ENCODE measurements at places on chromosomes 1 and 21.

GRCh38 chr1:116722016-116722838, 32.0 kb upstream of the CD2 start:
- DNase-seq, result no peak

GRCh38 chr1:47866601-47867437, 130.4 kb downstream of the TRABD2B start:
- DNase-seq, result no peak

- no peak for DNase-seq
These were observed 1500.2 kb upstream of the PRMT6 start for GRCh38 chr1:105556266-105556665.

GRCh38 chr1:57254022-57254421, 169.8 kb downstream of the DAB1 start:
- DNase-seq, result peak; percentile 19

DNA sequence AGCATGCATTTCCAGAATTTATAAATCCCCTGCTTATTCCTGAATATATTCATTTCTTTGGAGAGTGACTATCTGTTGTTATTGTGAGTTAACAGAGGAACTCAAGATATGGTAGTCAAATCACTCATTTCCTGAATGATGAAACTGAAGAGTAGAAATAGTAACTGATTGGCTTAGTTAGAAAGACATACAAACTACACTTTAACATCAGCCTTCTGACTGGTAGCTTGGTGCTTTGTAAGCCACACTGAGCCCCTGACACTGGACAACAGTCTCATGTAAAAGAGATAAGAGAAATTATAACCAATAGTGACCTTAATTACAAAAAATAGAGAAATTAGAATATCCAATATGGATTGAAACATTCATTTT, 4.8 kb downstream of the GBP7 start:
- peak; percentile 8 for DNase-seq

- DNase-seq, result no peak
These were observed 2.7 kb downstream of the SH2D2A start for GRCh38 chr1:156813750-156814570.

GRCh38 chr1:10561955-10562354, 87.2 kb downstream of the PEX14 start:
- DNase-seq, result no peak

GRCh38 chr1:116471241-116471640, 98.2 kb downstream of the ATP1A1 start:
- DNase-seq, result no peak

DNA sequence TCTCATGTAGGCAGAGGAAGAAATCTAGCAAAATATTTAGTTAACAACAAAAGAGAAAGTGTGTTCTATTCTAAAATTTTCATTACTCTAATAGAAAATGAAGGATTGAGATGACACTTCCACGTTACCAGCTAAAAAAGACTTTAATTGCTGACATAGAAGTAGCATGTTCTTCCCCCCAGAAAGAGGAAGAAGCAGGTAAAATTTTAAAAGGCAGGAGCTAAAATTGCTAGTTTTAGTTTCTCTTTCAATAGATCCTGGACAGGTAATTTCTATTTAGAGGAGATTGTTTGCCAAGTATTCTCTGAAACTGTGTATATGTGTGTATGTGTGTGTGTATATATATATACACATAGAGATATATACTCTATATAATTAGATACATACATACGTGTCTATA, 248.1 kb upstream of the FMN2 start:
- no peak for DNase-seq

DNA sequence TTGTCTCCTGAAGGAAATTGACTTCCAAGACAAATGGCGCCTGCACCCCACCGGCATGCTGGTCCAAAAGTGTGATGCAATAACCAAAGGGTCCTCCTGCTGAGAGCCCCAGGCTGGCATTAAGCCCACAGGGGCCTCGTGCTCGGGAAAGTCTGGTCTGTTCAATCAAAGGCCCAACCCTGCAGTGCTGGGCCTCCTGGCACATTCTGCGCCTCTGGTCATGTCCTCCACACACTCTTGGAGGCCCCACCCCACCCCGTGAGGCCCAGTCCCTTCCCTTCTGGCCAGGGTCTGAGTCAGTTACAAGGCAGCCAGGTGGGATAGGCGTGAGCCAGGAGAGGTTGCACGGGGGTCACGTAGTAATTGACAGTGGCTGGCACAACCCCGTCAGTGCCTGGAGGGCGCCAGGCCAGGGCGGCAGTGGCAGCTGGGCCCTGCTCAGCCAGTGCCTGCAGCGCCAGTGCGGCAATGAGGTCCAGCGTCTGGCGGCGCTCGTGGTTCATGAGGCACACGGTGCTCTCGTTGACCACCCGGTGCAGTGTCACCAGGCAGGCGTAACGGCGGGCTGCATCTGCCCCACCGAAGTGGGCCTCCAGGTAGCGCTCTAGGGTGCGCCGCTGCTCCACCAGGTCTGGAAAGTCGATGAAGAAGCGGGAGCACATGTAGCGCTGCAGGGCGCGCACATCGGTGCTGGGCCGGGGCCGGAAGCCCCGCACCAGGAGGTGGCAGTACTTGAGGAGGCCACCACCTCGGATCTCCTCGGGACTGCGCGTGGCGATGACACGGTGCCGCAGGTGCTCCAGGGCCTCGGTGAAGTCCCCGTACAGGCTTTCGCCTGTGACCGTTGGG, 6.8 kb downstream of the TENT5B start:
- no peak for DNase-seq

GRCh38 chr1:199422206-199422605, 605.3 kb upstream of the NR5A2 start:
- DNase-seq, result peak; percentile 85

GRCh38 chr1:101122452-101123166, 97.0 kb upstream of the DPH5 start:
- DNase-seq, result no peak

- DNase-seq, result no peak
These were observed 10.4 kb downstream of the MRTO4 start for GRCh38 chr1:19262047-19262446.

GRCh38 chr1:152107031-152107983, 7.9 kb downstream of the TCHH start:
- no peak for DNase-seq

DNA sequence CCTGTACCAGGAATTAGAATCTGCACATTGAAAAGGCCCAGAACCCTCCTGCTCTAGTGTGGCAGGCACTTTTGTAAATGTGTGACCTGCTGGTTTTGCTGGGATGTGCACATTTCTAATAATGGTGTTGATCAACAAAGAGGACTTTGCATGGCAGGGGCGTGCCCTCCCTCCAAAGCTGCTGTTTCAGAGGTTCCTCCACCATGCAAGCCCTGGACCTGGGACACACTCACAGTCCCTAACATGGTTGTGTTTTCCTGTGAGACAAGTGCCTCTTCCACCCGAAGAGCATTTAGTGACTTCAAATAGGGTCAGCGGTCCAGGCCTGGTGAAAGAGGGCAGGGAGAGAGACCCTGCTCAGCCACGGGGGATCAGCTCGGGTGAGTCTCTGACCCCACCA, 28.1 kb downstream of the TENT5C start:
- DNase-seq, result no peak

DNA sequence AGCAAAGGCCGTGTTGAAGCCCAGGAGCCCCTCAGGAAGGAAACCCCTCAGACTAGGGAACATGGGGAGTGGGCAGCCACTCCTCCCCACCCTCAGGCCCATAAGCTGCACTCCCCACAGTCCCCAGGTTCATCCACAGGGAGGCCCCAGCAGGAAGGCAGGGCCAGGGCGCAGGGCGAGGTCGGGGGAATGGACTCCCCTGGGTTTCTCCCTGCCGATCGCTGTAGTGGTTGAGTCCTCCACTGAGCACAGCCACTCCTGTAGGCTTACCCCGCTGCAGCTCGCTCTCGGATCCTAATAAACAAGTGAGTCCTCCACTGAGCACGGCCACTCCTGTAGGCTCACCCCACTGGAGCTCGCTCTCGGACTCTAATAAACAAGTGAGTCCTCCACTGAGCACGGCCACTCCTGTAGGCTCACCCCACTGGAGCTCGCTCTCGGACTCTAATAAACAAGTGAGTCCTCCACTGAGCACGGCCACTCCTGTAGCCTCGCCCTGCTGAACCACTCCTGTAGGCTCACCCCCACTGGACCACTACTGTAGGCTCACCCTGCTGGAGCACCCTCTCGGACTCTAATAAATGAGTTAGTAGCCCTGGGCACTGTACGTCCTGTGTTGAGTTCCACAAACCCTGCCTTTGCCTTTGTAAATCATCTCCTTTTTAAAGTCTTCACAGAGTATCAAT, 16.2 kb upstream of the COL18A1 start:
- DNase-seq, result no peak

DNA sequence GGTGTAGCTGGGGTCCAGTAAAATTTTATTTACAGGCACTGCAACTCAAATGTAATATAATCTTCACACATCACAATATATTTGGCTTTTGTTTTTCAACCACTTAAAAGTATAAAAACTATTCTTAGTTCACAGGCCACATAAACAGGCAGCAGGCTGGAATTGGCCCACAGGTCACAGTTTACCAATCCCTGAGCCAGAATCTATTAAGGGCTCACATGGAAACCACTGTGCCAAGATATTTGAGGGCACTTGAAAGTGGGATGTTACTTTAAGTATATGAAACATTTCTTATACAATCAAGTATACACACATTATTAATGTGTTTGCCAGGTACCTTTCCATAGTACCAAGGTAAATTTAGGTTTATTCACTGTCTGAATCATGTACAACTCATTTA, 71.9 kb upstream of the PRDX6 start:
- DNase-seq, result no peak

DNA sequence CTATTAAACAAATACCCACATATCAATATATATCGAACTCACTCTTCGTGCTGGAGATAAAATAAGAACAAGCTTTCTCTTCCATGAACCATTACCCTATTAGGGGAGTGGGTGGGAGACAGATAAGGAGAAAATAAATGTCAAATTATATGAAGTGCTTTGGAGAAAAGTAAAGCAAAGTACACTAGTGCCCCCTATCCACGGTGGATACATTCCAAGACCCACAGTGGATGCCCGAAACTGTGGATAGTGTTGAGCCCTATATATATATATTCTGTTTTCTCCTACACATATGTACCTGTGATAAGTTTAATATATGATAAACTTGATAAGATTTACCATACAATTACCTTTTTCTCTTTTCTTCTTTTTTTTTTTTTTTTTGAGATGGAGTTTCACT, 54.6 kb downstream of the FH start:
- no peak for DNase-seq

GRCh38 chr1:29395736-29396437, 159.6 kb downstream of the PTPRU start:
- no peak for DNase-seq

GRCh38 chr1:180251526-180252305, 21.7 kb downstream of the LHX4 start:
- no peak for DNase-seq

- DNase-seq, result no peak
These were observed at the start of gene CR2 for GRCh38 chr1:207454046-207454964. CR2 (plus strand) TSS chr1:207454328; CDS start chr1:207454419, 91 bp downstream.

GRCh38 chr1:84433258-84434080, 35.2 kb downstream of the DNASE2B start:
- peak; percentile 87 for DNase-seq

GRCh38 chr1:183570451-183570850, 19.8 kb downstream of the NCF2 start:
- no peak for DNase-seq

- DNase-seq, result no peak
These were observed 19.4 kb downstream of the ACOT7 start for GRCh38 chr1:6373961-6374720.

Measured in fibroblast of the aortic adventitia (primary cell).